ENCODE measurements at places on chromosomes 13 and 19.

DNA sequence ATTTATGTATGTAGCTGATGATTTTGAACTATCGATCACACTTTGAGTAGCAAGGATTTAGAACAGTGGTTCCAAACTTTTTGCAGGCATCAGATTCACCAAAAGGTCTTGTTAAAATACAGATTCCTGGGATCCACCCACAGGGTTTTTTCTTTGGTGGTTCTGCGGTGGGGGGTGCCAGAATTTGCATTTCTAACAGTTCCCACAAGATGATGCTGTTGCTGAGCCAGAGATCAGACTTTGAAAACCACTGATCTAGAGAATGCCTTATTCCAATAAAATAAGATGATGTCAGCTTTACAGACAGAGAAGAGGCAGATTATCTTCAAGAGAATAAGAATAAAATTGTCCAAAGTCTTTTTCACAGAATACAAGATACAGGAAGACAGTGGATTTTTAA lies 80.9 kb upstream of the SHISA2 start:
- no peak overlapping the region for H3K27ac ChIP-seq
- H3K36me3 ChIP-seq: no peaks in the 10 kb centered on the region
- DNase-seq: no peak
- no peaks in the 10 kb centered on the region for H3K4me1 ChIP-seq
- peaks cover 13% of the 10 kb centered on the region for H3K27me3 ChIP-seq

- H3K4me1 ChIP-seq: no peaks in the 10 kb centered on the region
- H3K27me3 ChIP-seq: no peaks in the 10 kb centered on the region
- no peak overlapping the region for H3K4me3 ChIP-seq
- H3K36me3 ChIP-seq: no peaks in the 10 kb centered on the region
- H3K27ac ChIP-seq: no peak overlapping the region
Observed at GRCh38 chr13:67736646-67737420, 506.7 kb upstream of the PCDH9 start.

DNA sequence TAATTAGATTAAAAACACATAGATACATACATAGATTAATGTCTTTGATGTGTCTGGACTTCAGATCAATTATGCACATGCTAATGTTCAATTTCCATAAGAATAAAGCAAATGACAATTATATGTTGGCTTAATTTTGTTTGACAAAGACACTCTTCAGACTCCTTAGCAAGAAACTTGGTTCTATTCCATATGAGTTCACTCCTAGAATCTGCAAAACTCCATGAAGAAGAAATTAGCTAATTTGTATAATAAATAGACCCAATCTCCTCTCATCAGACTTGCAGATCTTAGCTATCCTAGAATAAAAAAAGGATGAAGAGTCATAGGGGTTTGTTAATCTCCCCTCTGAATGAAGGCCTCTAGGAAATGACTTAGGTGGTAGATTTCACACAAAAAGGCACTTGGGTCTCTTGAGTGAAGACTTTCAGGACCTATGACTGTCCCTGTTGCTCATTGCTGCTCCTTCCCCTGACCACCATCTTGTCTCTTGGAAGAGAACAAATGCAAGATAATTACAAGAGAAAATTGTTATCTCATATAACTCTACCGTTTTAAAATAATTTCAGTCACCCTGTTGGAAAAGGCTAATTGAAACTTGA lies 302.2 kb downstream of the EFNB2 start:
- DNase-seq: no peak
- no peaks in the 10 kb centered on the region for H3K36me3 ChIP-seq
- no peaks in the 10 kb centered on the region for H3K27me3 ChIP-seq

DNA sequence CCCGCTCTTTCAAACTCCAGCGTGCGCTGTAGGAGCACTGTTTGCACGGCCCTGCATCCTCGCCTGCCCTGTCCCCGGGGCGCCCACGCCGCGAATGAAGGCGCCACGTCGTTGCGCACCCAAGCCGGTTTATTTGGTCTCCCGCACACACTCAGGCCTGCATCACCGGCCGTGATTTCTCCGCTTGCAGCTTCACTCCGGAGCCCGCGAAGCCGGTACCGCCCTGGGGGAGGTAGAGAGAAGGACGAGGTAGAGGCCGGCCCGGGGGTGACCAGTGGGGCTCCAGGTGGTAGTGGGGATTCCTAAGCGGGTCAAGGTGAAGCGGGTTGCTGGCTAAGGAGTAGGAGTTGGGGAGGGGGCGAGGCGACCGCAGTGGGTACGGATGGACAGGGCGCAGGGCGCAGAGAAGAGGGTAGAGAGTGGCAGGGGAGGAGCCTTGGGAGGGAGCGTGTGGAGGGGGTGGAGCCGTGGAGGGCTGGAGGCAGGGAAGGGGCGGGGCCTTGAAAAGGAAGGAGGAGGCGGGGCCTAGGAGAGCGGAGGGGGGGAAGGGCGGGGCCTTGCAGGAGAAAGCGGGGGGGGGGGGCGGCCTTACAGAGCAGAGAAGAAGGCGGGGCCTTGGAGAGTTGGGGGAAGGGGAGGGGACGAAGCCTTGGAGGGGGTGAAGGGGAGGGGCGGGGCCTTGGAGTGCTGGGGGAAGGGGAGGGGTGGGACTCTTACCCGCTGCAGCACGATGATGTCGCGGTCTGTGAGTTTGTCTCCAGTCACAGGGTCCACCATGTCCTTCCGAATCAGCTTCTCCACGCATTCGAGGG lies 24.6 kb downstream of the NOSIP start:
- H3K27ac ChIP-seq: peak overlapping the region; percentile 93
- H3K4me1 ChIP-seq: peaks cover 69% of the 10 kb centered on the region
- peaks cover 51% of the 10 kb centered on the region for H3K36me3 ChIP-seq
- DNase-seq: peak; percentile 84
- no peaks in the 10 kb centered on the region for H3K27me3 ChIP-seq

DNA sequence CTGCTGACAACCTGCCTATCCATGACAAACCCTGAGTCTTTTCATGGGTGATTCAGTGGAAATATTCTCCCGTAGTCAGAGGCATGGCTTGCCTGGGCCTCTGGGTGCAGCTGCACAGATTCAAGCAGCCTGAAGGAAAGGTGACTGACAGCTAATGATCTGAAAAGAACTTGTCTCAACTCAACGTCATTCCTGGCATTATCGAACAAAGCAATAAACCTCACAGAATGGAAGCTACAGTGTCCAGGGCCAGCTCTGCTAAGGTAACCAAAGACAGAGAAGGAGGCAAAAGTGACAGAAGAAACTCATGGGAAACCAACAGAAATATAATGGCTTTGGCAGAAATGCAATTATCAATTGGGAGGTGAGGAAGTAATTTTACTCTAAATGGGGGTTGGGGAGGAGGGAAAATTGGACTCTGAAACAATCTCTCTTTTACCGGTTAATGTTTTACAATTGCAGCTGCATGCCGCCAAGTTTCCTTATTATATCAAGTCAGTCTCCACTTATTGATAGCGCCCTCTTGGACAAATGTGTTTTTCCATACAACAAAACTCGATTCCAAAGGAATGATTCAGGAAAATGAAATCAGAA lies 12.9 kb downstream of the STARD13 start:
- no peaks in the 10 kb centered on the region for H3K36me3 ChIP-seq
- no peak overlapping the region for H3K27ac ChIP-seq
- H3K4me3 ChIP-seq: no peak overlapping the region
- DNase-seq: no peak
- peaks cover 14% of the 10 kb centered on the region for H3K27me3 ChIP-seq

DNA sequence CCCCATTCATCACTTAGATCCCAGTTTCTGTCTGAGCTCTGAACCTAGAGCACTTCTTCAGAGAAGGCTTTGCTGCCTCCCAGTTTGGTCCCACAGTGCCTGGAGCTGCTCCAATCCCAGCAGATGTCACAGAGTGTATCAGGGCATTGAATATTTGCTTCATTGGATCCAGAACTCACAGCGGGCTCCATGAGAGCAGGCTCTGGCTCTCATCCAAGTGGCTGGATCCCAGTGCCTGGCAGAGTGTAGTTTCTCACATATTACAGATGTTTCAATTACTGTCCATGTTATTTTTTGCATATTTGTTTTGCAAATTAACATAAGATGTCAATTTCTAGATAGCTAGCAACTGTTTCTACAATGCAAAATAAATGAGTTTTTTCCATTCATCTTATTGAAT lies 50.6 kb downstream of the MYO16 start:
- no peaks in the 10 kb centered on the region for H3K27me3 ChIP-seq
- no peak overlapping the region for H3K4me3 ChIP-seq
- DNase-seq: no peak
- no peaks in the 10 kb centered on the region for H3K36me3 ChIP-seq

DNA sequence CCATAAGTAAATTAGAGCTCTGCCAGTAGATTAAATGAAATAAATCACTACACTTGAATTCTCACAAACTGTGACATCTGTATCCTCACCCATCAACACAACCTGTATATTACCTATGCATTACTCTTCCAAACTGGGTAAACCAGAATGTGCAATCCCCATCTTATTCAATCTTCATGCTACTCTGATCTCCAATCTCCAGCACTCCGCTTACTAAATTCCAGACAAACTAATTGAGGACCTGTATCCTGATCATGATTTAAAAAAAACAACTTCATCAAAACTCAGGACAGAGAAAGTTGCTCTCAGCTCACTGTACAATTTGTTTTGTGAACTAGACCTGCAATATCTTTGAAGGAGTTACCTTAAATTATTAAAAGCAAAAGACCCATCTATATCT lies 74.4 kb downstream of the FOXO1 start:
- no peak overlapping the region for H3K27ac ChIP-seq
- H3K36me3 ChIP-seq: no peaks in the 10 kb centered on the region
- no peaks in the 10 kb centered on the region for H3K27me3 ChIP-seq
- H3K4me3 ChIP-seq: no peak overlapping the region
- no peak for DNase-seq

GRCh38 chr13:99526549-99526948 lies 25.3 kb downstream of the TM9SF2 start:
- H3K36me3 ChIP-seq: peaks cover 59% of the 10 kb centered on the region
- DNase-seq: no peak
- no peak overlapping the region for H3K4me3 ChIP-seq
- H3K27ac ChIP-seq: peak overlapping the region; percentile 22
- no peaks in the 10 kb centered on the region for H3K27me3 ChIP-seq

- H3K4me1 ChIP-seq: no peaks in the 10 kb centered on the region
- no peaks in the 10 kb centered on the region for H3K27me3 ChIP-seq
- DNase-seq: no peak
- H3K27ac ChIP-seq: no peak overlapping the region
- H3K36me3 ChIP-seq: no peaks in the 10 kb centered on the region
Observed at GRCh38 chr19:32241306-32241705, 104.1 kb upstream of the ZNF507 start.

DNA sequence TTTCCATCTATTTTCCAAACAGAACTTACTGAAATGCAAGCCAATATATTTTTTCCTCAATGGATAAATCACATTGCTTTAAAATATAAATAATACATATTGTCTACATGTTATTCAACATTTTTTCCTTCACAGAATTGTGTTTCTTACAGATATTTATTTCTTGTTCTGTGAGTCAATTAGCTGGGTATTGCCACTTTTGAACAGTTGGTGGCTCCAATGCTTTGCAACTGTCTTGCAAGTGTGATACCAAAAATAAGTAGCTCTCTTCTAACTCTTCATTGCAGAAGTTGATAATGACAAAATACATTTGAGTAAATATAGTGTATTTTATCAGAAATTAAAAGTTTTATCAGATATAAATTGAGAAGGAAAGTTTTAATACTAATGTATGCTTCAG lies 17.1 kb upstream of the GPC5 start:
- H3K27ac ChIP-seq: no peak overlapping the region
- peaks cover 1% of the 10 kb centered on the region for H3K36me3 ChIP-seq
- DNase-seq: no peak
- no peak overlapping the region for H3K4me3 ChIP-seq

DNA sequence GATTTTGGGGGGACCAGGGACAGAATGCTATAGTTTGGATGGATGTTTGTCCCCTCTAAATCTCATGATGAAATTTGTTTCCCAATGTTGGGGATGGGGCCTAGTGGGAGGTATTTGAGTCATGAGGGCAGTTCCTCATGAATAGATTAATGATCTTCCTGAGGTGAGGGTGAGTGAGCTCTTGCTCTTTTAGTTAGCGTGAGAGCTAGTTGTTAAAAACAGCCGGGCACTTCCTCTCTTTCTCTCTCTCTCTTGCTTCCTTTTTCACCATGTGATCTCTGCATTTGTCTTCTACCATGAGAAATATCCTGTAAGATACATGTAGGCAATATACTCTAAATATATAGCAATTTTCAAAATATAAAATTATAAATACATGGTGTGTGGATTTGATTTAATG lies 290.8 kb upstream of the PCDH9 start:
- H3K27me3 ChIP-seq: no peaks in the 10 kb centered on the region
- no peak overlapping the region for H3K27ac ChIP-seq
- no peaks in the 10 kb centered on the region for H3K4me1 ChIP-seq
- H3K36me3 ChIP-seq: no peaks in the 10 kb centered on the region
- no peak for DNase-seq

DNA sequence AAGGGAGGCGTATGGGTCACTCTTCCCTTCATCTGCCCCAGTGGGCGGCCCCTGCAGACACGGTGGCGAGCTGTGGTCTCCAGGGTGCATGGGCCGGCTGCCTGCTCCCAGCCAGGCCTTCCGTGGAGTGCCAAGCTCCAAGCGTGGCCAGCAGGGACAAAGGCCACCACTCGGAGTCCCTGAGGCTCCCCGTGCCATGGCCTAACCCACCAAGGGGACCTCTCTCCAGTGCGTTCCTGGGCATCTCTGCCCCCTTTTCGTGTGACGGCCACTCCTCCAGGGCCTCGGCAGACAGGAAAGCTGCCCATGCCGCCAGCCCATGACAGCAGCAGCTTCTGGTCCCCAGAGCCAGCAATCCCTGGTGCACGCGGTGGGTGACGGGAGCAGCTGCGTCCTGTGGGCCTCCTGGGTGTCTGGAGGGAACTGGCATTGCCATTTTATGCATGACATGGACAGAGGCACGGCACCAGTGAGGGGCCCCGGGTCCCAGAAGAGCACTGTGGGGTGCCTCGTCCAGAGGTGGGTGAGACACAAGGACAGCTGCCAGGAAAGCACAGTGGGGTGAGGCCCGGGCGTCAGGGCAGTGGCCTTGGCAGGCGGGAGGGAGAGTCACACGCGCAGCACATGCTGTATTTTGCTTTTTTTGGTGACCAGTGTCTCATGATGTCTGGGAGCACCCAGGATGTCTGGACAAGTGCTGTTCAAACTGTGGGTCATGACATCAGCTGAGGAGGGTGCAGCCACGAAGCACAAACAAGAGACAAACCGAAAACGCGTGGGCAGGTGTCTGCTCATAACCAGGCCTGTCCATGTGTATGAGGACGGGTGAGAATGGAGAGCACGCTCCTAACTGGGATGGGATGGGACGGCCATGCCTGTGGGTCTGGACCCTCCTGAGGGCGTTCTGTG lies 32.3 kb downstream of the CEBPG start:
- H3K27me3 ChIP-seq: no peaks in the 10 kb centered on the region
- no peaks in the 10 kb centered on the region for H3K36me3 ChIP-seq
- no peak for DNase-seq
- H3K4me3 ChIP-seq: no peak overlapping the region
- H3K27ac ChIP-seq: no peak overlapping the region

- no peaks in the 10 kb centered on the region for H3K36me3 ChIP-seq
- no peaks in the 10 kb centered on the region for H3K27me3 ChIP-seq
- no peak overlapping the region for H3K4me3 ChIP-seq
- no peak for DNase-seq
- no peak overlapping the region for H3K27ac ChIP-seq
Observed at GRCh38 chr13:113548778-113549621, 35.6 kb upstream of the TFDP1 start.

- peaks cover 26% of the 10 kb centered on the region for H3K36me3 ChIP-seq
- no peak overlapping the region for H3K4me3 ChIP-seq
Observed at GRCh38 chr13:49958321-49958720, 22.2 kb upstream of the SPRYD7 start.

GRCh38 chr19:27735314-27735713 lies 1477.6 kb downstream of the UQCRFS1 start:
- H3K4me3 ChIP-seq: no peak overlapping the region
- H3K4me1 ChIP-seq: no peaks in the 10 kb centered on the region
- no peak overlapping the region for H3K27ac ChIP-seq
- peaks cover 2% of the 10 kb centered on the region for H3K36me3 ChIP-seq

- no peaks in the 10 kb centered on the region for H3K4me1 ChIP-seq
- DNase-seq: no peak
- H3K4me3 ChIP-seq: no peak overlapping the region
Observed at GRCh38 chr13:108368250-108368905, 98.9 kb downstream of the TNFSF13B start.
